Stimulated activated CD4-positive, alpha-beta T cell treated with anti-CD3 and anti-CD28 coated beads, Interleukin-1b, Interleukin-23, amount 100 ng/mL, for 1 hour (primary cell): ENCODE measurements at places on chromosomes 5 and 9.

- no peak for DNase-seq
Observed at GRCh38 chr5:132839426-132840301, 9.2 kb upstream of the SHROOM1 start.

DNA sequence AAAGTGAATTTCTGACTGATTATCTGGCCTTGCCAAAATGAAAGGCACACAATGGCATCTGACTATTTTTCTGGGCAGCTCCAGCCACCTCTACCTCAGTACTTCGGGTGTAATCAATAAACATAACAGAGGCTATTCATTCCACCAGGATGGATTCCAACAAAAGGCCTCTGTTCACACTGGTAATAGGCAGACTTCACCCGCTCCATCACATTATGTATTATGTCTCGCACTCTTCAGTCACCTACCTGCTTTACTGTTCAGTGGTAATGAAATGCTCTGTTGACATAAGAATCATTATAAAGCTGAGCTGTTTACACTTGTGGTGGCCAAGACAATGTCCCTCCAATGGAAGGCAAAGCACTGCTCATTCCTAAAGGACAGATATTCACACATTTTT, 1333.7 kb upstream of the WWC1 start:
- DNase-seq: no peak

- DNase-seq: peak; percentile 48
Observed at GRCh38 chr5:111072949-111073682, 1.6 kb downstream of the TSLP start.

- no peak for DNase-seq
Observed at GRCh38 chr5:149459891-149460290, 80.8 kb upstream of the IL17B start.

GRCh38 chr5:18792145-18792544, 1157.9 kb downstream of the TAF11L14 start:
- DNase-seq: no peak

GRCh38 chr5:62127098-62127736, 178.8 kb upstream of the KIF2A start:
- DNase-seq: no peak
